Uterine smooth muscle cell (primary cell): ENCODE measurements at places on chromosomes 12 and 14. TPM values are rescaled to one million over a fixed set of nuclear protein-coding genes. Genes with fewer than 3 reads are reported as not detected.

The GUCY2C gene
- not detected in 2 replicates for total RNA-seq

The APPL2 gene
- total RNA-seq = 76.8 and 80.9 TPM in 2 replicates

The CKB gene
- 24.9 and 36.6 TPM in 2 replicates for total RNA-seq

The SCN8A gene
- total RNA-seq = 39.5 and 45.0 TPM in 2 replicates

The MNAT1 gene
- total RNA-seq = 54.9 and 68.9 TPM in 2 replicates

The DIO2 gene
- total RNA-seq = 1.00 and 4.3 TPM in 2 replicates

The RHNO1 gene
- 20.6 and 30.1 TPM in 2 replicates for total RNA-seq

The RAD9B gene
- total RNA-seq = 0.25 and 0.55 TPM in 2 replicates

The UNC119B gene
- 32.2 and 37.5 TPM in 2 replicates for total RNA-seq

The CARMIL3 gene
- under 0.01 and 0.12 TPM in 2 replicates for total RNA-seq

The TAMALIN gene
- total RNA-seq = 11.2 and 13.0 TPM in 2 replicates

The RAPGEF3 gene
- total RNA-seq = 5.3 and 6.1 TPM in 2 replicates

The KRT74 gene
- not detected in 2 replicates for total RNA-seq

The EIF4B gene
- 985 and 1,506 TPM in 2 replicates for total RNA-seq

The CLEC4C gene
- not detected in 2 replicates for total RNA-seq

The POTEG gene
- not detected in 2 replicates for total RNA-seq

The PYGL gene
- total RNA-seq = 85.3 and 114 TPM in 2 replicates

The LHX5 gene
- total RNA-seq = not detected in 2 replicates

The KRT1 gene
- total RNA-seq = not detected in 2 replicates

The B3GNT4 gene
- 0.11 TPM in 1 of 2 replicates, not detected in the other for total RNA-seq

The LTBP2 gene
- total RNA-seq = 134 and 315 TPM in 2 replicates

The OASL gene
- total RNA-seq = 0.22 and 0.50 TPM in 2 replicates

The GALNT16 gene
- total RNA-seq = 0.22 and 1.1 TPM in 2 replicates

The NEMP1 gene
- 12.7 and 22.1 TPM in 2 replicates for total RNA-seq

The OAS1 gene
- 0.33 and 1.4 TPM in 2 replicates for total RNA-seq
